ENCODE measurements at places on chromosomes 4 and X.

DNA sequence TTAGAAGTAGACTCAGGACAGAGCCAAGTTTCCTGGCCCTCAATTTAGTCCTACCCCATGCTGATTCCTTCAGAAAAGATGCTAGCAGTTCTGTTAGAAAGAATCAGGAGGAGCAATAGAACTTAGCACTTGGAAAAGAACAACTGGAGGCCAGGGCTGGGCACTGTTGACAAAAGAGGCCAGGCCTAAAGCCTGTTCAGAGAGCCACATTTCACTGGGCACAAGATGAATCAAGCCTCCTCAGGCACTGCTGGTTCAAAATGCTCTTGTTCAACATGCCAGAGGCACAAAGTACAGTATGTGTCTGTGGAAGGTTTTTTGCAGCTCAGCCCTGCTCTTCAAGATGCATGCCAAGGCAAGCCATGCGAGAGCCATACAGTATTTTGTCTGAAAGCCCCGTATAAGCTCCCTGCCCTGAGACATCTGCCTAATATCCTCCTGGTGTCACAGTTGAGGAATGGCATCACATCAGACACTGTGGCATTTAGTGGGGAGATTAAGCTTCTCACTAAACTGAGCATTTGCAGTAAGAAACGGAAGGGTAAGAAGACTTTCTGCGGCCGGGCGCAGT lies 53.7 kb downstream of the RASL11B start:
- no peak for DNase-seq

- no peak for DNase-seq
Observed at GRCh38 chr4:24856586-24856985, 56.3 kb downstream of the CCDC149 start.

- peak; percentile 1 for DNase-seq
Observed at GRCh38 chrX:120457766-120458180, 11.3 kb downstream of the LAMP2 start.

- no peak for DNase-seq
Observed at GRCh38 chr4:77229433-77229832, 72.4 kb downstream of the CCNG2 start.

DNA sequence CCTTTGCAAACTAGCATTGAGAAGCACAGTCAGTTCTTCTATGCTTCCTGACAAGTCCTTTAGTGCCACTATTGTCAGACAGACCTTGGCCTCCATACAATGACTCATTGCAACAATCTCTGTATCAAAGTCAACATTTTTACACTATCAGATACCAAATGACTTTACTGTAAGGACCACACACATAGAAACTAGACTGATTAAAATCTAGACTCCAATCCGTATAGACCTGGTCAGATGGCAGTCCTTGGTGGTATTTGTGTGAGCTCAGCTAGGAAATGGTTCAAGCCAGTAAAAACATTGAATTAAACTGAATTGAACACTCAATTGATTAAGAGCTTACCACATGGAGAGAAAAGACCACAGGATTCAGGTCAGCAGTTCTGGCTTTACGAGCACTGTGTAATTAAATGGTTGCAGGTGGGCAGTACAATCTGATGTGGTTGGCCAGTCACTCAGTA lies 549.8 kb upstream of the LCORL start:
- DNase-seq, result no peak

Data from HTR-8/SVneo (cell line).